DND-41 (cell line): ENCODE measurements at places on chromosomes 6 and 20.

GRCh38 chr20:18778690-18779392, 34.7 kb upstream of the SCP2D1 start:
- no peak for DNase-seq

DNA sequence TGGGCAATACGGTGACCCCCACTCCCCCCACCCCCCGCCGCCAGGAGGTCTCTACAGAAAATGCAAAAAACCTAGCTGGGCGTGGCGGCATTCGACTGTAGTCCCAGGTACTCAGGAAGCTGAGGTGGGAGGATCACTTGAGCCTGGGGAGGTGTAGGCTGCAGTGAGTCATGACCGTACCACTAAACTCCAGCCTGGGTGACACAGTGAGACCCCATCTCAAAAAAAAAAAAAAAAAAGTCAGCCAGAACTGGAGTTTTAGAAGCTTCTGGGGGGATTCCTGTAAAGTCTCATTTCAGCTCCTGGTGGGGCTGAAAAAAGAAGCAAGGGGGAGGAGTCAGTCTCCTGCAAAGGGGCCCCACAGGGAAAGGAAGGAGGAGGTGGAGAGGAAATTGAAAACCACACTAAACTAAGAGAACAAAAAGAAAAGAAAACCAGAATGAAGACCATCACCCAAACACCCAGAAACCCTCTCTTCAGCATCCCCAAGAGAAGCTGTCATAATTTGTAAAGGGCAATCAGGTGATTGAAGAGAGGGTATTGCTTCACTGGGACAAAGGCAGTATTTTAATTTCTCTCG, 50.4 kb downstream of the NOL4L start:
- peak; percentile 87 for DNase-seq

GRCh38 chr6:169558774-169559441, 142.9 kb downstream of the WDR27 start:
- no peak for DNase-seq

GRCh38 chr6:166492092-166492741, 94.3 kb downstream of the RAMACL start:
- DNase-seq, result no peak

GRCh38 chr20:56664796-56665195, 35.7 kb downstream of the TFAP2C start:
- DNase-seq, result no peak

DNA sequence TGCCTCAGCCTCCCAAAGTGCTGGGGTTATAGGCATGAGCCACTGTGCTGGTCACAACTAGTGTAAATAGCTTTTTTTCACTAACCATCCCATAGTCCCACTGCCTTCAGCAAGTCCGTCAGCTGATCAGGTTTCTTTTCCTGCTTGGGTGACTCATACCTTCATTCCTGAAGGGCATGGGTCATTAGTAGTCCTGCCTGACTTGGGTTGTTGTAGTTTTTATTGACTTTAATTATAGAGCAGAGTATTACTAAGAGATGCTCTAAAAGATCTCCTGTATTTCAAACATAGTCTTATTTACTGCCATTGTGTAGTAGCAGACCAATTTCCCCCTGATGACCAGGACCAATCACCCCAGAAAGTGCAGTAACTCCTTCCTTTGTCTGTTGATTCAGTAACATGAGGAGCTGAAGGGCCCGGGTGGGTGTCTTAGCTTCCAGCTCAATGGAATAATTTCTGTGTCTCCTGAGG, 25.8 kb downstream of the HLA-C start:
- DNase-seq, result no peak

DNA sequence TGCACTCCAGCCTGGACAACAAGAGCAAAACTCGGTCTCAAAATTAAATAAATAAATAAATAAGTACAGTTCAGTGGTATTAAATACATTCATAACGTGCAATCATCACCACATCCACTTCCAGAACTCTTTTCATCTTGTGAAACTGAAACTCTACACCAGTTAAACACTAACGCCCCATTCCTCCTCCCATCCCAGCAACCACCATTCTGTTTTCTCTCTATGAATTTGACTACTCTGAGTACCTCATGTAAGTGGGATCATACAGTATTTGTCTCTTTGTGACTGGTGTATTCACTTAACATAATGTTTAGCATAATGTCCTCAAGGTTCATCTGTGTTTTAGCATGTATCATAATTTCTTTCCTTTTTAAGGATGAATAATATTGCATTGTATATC, 29.1 kb upstream of the SCML4 start:
- no peak for DNase-seq

GRCh38 chr20:49685161-49685601, 28.5 kb downstream of the B4GALT5 start:
- DNase-seq, result peak; percentile 11

DNA sequence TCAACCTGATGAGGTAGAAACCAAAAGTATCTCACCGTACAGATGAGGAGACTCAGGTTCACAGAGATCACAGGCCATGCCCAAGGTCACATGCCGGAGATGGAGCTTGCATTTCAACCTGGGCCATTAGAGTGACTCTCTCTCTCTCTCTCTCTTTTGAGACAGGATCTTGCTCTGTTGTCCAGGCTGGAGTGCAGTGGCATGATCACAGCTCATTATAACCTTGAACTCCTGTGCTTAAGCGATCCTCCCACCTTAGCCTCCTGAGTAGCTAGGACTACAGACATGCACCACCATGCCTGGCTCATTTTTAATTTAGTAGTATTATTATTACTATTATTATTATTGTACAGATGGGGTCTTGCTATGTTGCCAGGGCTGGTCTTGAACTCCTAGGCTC, 2.8 kb upstream of the CSNK2A1 start:
- no peak for DNase-seq

DNA sequence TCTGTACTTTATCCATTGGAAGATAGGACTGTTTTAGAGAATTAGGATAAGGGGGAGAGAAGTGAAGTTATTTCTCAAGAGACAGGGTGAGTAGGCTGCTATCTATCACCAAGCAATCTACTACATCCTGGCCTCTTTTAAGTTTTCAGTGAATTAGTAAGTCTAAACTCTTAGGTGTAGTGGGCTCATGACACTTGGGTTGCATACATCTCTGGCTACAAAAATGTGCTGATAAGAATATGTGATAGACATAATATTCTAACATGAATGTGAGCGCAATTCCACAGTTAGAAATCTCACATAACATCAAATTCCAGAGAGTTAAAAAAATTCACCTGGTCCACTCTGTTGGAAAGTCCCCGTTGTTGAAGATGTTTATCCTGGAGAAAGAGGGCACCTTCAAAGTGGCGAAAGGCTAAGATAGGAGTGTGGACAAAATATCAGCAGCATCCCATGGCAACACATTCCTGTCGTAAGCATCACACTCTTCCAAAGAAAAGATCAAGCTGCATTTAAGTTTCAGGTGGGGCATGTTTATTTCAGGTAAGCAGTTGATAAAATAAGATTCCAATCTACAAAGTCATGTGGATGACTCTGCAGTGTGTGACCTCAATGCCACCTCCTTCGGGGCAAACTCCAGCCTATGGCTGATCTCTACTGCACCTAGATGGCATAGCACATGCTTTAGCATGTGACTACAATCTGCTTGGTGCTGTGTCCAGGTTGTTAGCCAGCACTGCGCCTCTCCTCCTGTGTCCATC, 111.7 kb upstream of the NEDD9 start:
- no peak for DNase-seq

- no peak for DNase-seq
These were observed 182.8 kb upstream of the FOXQ1 start for GRCh38 chr6:1129131-1129530.

DNA sequence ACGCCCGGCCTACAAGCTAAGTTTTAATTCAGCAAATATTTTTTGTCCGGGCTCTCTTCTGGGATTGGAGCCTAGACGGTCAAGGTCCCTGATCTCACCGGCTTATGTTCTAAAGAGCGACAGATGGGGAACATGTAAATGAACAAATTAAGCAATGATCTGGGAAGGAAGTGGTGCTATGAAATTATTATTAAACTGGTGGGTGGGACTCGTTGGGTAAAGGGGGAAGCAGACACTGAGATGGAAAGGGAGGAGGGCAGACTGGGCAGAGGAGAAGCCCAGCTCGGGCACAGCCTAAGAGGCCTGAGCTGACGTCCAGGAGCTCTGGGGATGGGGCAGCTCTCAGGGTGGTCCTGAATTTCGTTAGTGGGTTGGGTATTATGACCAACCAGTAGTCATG, 81.8 kb upstream of the AGPAT4 start:
- DNase-seq, result no peak

DNA sequence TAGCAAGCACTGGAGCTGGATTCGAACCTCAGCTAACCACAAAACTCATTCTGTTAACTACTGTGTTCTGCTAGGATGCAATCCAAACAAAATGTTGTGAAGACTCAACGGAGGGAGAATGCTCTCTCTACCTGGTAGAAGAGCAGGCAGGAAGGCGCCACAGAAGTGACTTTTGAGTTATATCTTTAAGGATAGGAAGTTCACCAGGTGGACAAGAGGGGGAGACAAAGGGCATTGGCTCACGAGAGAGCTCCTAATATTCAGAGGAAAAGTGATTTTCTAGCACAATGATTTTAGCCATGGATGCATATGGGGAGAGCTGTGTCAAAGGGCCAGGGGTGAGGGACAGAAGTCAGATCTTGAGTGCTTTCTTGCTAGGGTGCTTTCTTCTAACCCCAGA, 108.4 kb upstream of the MAFB start:
- peak; percentile 50 for DNase-seq

GRCh38 chr20:13249118-13249797, 28.2 kb downstream of the ISM1 start:
- DNase-seq, result no peak

DNA sequence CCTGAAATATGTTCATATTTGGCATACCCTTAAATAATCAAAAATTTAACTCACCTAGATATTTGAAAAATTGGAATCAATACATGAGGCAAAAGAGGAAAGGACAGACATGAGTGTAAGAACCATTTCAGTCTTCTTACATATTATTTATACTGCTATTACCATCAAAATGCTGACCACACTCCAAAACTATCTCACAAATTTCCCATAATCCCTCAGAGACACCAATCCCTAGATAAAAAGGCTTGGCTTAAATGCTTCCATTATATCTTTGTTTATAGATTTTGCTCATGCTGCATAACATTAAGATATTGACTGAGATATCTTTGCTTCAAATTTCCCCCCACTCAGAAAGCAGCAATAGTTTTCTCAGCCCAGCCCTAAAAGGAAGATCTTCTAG, 11.7 kb upstream of the NT5DC1 start:
- DNase-seq, result no peak

DNA sequence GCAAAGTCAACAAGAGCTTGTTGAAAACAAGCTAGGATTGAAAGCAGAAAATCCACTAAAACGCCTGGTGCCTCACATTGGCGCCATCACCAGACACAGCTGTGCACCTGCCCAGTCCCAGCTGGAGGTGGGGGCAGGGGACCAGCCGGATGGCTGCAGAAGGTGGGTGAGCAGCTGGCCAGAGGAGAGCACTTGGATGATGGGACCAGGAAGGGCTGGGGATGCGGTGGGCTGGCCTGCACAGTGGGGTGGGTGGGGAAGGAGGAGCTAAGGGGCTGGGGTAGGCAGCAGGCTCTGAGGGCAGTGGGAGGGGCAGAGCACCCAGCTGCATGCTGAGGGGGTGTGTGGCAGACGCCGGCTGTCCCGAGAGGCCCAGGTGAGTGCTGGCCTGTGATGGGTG, 7.1 kb downstream of the CABLES2 start:
- no peak for DNase-seq

DNA sequence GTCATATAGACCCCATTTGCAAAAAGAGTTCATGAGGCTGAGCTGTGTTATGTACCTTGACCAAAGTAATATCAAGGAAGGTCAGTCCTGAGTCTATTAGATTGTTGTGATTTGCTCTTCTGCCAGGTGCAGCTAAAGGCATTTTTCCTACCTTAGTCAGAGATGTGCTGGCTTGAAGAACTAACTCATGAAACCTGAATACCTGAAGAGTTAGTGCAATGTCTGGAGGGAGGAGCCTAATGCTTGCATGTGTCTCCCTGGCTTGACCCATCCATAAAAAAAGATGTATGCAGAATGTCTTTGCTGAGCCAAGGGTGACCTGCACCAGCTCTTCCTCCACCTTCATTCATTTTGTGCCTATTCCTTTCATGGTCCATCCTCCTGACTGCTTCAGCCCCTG, 742.0 kb downstream of the KIF16B start:
- no peak for DNase-seq

DNA sequence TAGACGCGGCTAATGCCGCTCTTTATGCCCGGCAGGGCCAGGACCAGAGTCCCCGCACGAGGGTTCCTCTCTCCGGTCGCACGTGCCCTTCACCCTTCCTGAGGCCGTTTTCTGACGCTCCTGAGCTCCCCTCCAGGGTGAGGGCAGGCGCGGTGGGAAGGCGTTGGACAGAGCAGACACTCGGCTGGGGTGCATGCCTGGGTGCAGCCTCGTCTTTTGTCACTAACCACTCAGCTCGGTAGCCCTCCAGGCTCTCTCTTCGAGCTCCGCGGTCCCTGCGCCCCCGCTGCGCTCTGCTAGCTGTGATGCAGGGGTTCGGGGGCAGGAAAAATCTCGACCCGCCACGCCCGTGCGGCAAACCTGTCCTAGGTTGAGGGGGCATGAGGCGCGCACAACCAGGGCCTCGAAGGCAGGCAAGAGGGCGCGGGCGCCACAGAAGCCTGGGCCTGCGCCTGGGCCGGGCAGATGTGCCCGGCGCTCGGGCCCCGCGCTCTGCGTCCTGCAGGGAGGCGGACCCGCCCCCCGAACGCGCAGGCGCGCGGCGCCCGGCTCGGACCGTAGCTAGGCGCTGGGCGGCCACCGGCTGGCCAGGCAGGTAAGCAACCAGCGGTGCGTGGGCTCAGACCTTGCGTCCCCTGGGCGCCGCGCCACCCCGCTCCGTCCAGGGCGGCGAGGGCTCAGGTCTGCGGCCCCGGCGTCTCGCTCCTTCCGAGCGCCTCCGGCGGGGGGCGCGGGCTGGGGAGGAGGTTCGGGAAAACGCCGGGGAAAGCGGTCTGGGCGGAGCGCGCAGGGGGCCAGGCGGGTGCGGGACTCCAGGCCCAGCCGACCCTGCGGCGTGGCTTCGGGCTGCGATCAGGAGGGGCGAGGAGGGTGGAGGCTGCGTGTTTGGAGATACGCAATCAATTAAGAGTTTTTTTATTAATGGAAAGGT, at the start of gene L3MBTL1:
L3MBTL1 (plus strand) TSS at position 548 of the 931 bp plus-strand sequence. CDS start 5,807 bp downstream, outside the sequence.
- no peak for DNase-seq

DNA sequence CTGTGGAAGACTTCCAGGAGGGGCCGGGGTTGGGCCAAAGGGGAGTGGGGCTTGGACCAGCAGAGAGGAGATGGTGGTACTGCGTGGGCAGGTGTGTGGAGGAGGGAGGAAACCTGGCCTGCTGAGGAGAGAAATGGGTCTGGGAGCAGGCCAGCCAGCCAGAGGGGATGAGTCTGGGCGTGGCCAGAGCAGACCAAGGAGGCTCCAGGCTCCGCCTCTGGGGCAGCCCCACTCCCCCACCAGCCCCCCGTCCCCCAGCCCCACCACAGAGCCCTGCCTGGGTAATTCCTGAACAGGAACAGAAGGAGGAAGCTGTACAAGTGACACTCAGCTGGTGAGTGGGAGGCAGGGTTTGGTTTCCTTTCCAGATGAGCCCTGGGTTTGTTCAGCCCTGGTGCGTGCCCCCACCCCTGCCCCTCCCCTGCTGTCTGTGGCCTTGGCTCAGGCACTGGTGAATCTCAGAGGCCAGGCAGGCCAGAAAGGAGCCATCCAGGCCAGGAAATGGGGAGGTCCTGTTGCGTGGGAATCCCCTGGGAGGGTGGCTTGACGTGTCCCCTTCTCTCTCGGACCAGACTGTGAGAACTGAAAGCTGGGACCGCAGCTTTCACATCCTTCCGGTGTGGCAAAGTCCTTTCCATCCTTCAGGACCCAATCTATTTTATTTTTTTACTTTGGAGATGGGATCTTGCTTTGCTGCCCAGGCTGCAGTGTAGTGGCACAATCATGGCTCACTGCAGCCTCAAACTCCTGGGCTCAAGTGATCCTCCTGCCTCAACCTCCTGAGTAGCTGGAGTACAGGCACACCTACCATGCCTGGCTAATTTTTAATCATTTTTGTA, 9.4 kb upstream of the SRC start:
- peak; percentile 37 for DNase-seq
